ENCODE measurements at places on chromosomes 2 and 18. TPM values are rescaled to one million over a fixed set of nuclear protein-coding genes. Genes with fewer than 3 reads are reported as not detected.

- no peaks in the 10 kb centered on the region for H3K4me1 ChIP-seq
- H3K27me3 ChIP-seq = no peaks in the 10 kb centered on the region
- DNase-seq = no peak
- H3K4me3 ChIP-seq = no peak overlapping the region
Measured at GRCh38 chr18:77197073-77197472, 52.6 kb upstream of the GALR1 start.

Gene KCNJ13
- total RNA-seq = not detected

Gene PRKAG3
- not detected for total RNA-seq

DNA sequence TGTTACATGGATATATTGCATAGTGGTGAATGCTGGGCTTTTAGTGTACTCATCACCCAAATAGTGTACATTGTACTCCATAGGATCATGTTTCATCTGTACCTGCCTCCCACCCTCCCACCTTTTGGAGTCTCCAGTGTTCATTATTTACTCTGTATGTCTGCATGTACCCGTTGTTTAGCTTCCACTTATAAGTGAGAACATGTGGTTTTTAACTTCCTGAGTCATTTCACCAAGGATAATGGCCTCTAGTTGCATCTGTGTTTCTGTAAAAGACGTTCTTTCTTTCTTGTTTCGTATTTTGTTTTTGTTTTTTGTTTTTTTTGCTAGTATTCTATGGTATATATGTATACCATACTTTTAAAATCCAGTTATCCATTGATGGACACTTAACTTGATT, 107.5 kb downstream of the MSTN start:
- DNase-seq = no peak
- H3K4me3 ChIP-seq = no peak overlapping the region
- no peak overlapping the region for H3K27ac ChIP-seq
- peaks cover 3% of the 10 kb centered on the region for H3K4me1 ChIP-seq
- no peaks in the 10 kb centered on the region for H3K27me3 ChIP-seq
- H3K36me3 ChIP-seq = no peaks in the 10 kb centered on the region

- no peak overlapping the region for H3K4me3 ChIP-seq
- peaks cover 14% of the 10 kb centered on the region for H3K36me3 ChIP-seq
- peaks cover 2% of the 10 kb centered on the region for H3K4me1 ChIP-seq
- no peak overlapping the region for H3K27ac ChIP-seq
- no peak for DNase-seq
Measured at GRCh38 chr2:112811841-112812306, 24.7 kb downstream of the IL1B start.

DNA sequence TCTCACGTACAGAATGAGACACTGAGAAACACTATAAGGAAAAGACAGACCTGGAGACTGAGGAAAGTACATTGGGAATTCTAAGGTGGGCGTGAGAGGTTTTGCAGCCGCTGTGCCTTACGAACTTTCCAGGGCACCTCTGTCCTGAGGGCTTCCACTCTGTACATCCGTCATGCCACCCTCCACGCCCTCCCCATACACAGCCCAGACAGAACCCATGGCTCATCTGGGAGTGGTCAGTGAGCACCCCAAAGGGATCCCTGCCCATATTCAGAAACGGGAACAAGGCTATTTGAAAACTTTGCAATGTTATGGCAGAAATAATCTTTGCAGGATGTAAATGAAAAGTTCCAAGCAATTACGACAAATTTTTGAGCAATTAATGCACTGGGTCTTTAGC, 95.4 kb upstream of the ZNF532 start:
- no peak for DNase-seq
- peaks cover 17% of the 10 kb centered on the region for H3K4me1 ChIP-seq
- no peak overlapping the region for H3K27ac ChIP-seq
- H3K27me3 ChIP-seq = peaks cover 27% of the 10 kb centered on the region

DNA sequence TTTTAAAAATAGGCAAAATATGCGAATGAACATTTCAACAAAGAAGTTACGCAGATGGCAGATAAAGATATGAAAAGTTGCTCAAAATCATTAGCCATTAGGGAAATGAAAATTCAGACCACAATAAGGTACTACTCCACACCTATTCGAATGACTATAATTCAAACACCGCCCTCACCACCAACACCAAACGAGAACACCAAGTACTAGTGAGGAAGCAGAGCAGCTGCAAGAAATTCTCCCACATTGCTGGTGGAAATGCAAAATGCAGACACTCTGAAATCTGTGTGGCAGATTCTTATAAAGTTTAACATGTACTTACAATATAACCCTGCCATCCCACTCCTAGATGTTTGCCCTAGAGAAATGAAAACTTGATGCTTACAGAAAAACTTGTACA, 17.3 kb upstream of the PRKCE start:
- no peaks in the 10 kb centered on the region for H3K36me3 ChIP-seq
- no peaks in the 10 kb centered on the region for H3K4me1 ChIP-seq

Gene TUBB8B
- not detected for total RNA-seq

GRCh38 chr18:50805732-50806131, 14.1 kb downstream of the MRO start:
- H3K27me3 ChIP-seq = no peaks in the 10 kb centered on the region
- DNase-seq = no peak
- H3K27ac ChIP-seq = no peak overlapping the region
- no peaks in the 10 kb centered on the region for H3K4me1 ChIP-seq
- no peak overlapping the region for H3K4me3 ChIP-seq
- H3K36me3 ChIP-seq = no peaks in the 10 kb centered on the region

- no peak overlapping the region for H3K27ac ChIP-seq
- no peaks in the 10 kb centered on the region for H3K4me1 ChIP-seq
Measured at GRCh38 chr18:34880882-34881834, 160.1 kb upstream of the MAPRE2 start.

- no peak for DNase-seq
- no peaks in the 10 kb centered on the region for H3K27me3 ChIP-seq
- no peak overlapping the region for H3K27ac ChIP-seq
- peaks cover 15% of the 10 kb centered on the region for H3K36me3 ChIP-seq
Measured at GRCh38 chr2:197828464-197829135, 24.2 kb downstream of the PLCL1 start.

Gene ANKRD30BL
- total RNA-seq = not detected

Gene UPP2
- total RNA-seq = not detected

Gene KRTCAP3
- 23.7 TPM for total RNA-seq

- no peaks in the 10 kb centered on the region for H3K27me3 ChIP-seq
- peaks cover 46% of the 10 kb centered on the region for H3K36me3 ChIP-seq
- no peak overlapping the region for H3K27ac ChIP-seq
- DNase-seq = no peak
Measured at GRCh38 chr2:191688934-191689695, 11.2 kb downstream of the NABP1 start.

Measured in naive thymus-derived CD8-positive, alpha-beta T cell (primary cell).